AG08395 (cell line): ENCODE measurements at places on chromosomes 5 and 9.
A peak's percentile ranks its signal among the peaks of the same experiment; 100 is the strongest.

DNA sequence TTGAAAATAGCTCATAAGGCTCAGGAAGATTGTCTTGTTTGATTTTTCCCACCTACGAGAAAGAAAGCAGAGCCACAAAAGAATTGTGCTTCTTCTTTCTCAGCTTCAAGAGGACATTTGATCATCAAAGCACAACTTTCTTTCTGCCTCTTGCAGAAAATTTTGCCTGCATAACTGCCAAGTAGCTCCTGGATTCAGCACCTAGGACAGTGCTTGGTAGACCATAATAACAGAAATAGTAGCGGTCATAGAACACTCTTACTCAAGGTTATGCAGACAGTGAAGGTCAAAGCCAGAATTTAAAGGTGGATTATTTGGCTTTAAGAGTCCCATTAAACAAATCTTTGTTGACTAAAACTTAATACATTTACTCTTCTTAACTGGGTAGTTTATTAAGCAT is 594.7 kb upstream of the CCNG1 start:
- DNase-seq: no peak

- no peak for DNase-seq
These were observed 114.1 kb downstream of the PCSK5 start for GRCh38 chr9:76004526-76004925.

- peak; percentile 7 for DNase-seq
These were observed 453.8 kb upstream of the ZNF608 start for GRCh38 chr5:125199968-125200865.

DNA sequence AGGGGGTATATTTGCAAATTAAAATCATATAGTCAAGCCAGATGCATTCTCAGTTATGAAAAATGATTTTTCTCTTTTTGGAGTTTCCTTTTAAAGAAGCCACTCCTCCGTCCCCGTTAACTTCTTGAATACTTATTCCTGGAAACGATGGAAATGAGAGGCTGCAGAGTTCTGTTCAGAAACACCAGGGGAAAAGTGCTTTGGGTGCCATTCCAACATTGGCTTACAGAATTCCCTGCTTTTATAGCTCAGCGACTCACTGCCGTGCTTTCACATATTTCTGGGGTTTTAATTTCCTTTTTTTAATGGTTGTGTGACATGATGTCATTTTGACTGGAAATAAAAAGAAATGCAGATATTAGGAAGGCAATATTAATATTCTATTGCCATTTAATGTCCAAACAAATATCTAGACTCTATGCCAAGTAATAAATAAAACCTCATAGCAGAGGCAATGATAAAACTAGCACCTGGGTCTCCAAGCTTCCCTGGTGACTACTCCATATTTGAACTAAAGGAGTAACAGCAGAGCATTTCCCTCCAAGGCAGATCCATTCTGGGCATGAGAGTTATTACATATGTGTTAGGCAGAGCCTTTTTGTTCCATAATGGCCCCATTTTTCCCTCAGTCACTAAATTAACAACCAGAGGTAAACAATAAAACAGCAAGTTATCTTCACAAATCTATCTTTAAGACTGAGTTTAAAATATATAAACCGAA is 363.4 kb downstream of the EBF1 start:
- no peak for DNase-seq

GRCh38 chr9:78592811-78593210 is 295.9 kb downstream of the PSAT1 start:
- DNase-seq: peak; percentile 47

DNA sequence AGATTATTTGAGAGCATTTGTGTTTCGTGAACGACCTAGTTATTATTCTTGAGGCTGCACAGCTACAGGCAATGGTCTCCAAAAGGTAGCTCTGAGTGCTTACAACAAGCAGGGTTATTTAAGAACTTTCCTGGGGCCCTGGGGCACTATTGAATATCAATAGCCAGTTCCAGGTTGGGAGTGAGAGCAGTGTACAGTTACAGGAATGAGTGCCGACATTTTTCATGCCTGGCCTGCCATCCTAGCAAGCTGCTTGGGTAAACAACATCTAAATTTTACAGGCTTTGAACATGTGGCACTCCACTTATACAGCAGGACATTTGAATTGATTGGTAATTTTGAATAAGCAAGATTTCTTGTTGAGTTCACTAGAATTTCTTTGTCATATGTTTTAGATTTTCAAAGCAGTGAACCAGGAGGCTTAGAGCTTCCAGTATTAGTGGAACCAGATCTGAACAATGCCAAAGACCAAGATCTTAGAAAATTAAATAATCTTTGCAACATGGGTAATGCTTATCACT is 171.9 kb upstream of the GDNF start:
- no peak for DNase-seq

- no peak for DNase-seq
These were observed 31.3 kb downstream of the ISOC1 start for GRCh38 chr5:129125819-129126218.

DNA sequence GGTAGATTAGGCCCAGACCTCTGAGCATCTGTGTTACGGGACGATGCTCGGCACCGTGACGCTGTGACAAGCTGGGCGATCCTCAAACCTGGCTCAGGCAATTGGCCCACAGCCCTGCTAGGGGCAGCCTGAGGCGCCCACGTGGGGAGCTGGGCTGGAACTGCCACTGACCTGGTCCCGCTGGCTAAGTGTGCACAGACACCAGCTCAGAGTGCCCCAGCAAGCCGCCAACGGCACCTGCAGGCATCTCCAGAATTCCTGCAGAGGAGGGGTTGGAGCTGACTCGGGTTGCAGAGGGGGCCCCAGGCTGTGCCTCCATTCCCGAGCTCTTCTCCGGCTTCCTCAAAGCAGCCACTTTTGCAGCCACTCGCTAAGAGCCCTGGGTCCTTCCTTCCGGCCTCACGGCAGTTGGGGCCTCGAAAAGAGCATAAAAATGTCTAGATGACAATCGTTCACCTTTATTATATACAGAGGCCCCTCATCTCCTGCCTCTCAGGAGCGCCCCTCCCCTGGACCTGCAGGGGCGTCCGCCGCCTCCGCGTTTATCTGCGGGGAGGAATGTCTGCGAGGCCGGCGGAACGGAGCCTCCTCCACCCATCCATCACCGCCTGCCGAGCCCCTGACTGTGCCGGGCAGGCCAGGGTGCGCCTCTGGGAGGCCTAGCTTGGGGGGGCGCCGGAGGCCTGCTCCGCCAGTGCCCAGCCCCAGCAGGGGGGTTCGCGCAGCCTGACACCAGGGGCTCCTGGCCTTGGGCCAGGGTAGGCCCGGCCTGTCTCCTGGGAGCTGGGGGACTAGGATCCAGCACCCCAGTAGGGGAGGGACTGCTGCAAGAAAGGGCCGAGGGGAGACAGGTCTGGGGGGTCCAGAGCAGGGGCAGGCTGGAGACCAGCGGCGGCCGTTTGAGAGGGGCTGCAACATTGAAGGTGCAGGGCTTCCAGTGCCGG is 144.9 kb downstream of the BARX1 start:
- no peak for DNase-seq

DNA sequence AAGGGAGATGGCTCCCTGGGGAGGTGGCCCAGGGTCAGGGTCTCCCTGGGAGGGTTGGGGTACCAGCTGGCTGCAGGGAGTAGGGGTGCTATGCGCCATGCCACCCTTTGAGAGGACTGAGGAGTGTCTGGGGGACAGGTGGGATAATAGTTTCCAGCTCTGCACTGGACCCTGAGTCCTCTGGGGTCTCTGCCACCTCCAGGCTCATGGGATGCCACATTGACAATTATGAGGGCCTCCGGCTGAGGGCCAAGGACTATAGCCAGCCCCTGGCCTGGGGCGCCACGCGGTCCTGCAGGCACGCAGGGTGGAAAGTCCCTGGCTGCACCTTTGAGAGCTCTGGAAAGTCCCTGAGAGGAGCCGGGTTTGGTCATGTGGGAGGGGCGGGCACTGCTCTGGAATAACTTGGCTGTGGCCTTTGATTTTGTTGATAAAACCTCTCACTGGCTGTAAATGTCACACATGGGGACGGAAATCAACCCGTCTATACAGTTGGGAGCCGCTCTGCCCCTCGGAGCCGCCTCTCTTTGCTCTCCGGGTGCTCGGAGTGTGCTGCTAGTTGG is 16.0 kb downstream of the TRAF2 start:
- peak; percentile 71 for DNase-seq
